T-helper 17 cell (primary cell): ENCODE measurements at places on chromosomes 3 and 15.

- DNase-seq, result no peak
Measured at GRCh38 chr3:45095916-45096526, 50.2 kb downstream of the CDCP1 start.

- DNase-seq, result no peak
Measured at GRCh38 chr3:23019596-23020300, 183.4 kb upstream of the UBE2E2 start.

DNA sequence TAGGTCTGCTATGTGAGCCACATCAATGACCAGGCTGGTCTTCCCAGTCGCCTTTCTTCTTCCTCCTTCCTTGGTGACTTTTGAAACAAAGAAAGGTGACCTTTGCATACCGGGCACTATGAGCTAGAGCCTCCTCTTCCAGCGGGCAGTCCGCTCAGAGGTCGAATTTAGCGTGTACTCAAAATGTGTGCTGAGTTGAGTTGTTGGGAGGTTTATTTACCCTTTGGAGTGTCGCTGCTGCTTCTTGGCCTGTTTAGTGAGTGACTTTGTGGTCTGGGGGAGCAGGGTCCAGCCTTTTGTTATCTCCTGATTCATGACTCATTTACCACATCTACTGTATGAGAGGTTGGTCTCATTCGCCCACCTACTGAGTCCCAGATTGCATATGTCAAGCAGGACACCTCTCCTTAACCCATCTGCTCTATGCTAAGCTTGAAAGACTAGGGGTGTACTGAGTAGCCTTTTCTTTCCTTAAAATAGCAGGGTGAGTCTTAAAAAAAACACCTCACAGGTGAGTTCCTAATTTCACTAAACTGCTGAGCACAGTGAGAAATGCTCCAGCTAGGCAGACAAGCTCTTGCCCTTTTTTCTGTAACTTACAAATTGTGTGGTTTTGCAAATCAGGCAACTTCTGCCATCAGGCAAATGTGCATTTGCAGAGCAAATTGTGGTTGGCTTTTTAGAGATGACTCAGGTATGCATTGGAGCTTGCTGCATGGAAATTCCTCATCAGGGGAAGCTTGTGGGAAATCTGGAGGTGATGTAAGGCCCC, 3.2 kb upstream of the SIAH2 start:
- no peak for DNase-seq

- DNase-seq, result no peak
Measured at GRCh38 chr3:137382005-137382594, 382.0 kb upstream of the SOX14 start.

- no peak for DNase-seq
Measured at GRCh38 chr15:70017801-70018200, 79.9 kb downstream of the TLE3 start.

DNA sequence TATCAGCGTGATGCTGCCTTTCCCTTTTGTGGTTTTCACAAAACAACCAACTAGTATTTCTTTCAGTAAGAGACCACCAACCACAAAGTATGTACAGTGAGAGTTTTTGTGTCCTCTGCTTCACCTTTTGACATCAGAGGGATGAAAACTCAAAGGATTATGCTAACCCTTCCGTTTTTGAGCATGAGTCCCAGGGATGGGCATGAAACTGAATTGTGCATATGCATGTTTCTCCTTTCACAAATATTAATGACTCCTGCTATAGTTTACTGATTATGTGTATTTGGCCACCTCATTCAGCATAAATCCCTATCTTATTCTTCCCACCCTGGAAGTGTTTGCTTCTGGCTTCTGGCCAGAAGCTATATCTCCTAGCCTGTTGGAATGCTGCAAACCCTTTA, 59.2 kb downstream of the RSRC1 start:
- DNase-seq, result no peak

- no peak for DNase-seq
Measured at GRCh38 chr3:59212128-59212779, 162.4 kb upstream of the CFAP20DC start.

GRCh38 chr15:101178931-101179330, 72.9 kb downstream of the CHSY1 start:
- no peak for DNase-seq

GRCh38 chr3:185796431-185797107, 28.3 kb downstream of the IGF2BP2 start:
- no peak for DNase-seq

- DNase-seq, result no peak
Measured at GRCh38 chr3:156772588-156773206, 53.5 kb upstream of the LEKR1 start.

DNA sequence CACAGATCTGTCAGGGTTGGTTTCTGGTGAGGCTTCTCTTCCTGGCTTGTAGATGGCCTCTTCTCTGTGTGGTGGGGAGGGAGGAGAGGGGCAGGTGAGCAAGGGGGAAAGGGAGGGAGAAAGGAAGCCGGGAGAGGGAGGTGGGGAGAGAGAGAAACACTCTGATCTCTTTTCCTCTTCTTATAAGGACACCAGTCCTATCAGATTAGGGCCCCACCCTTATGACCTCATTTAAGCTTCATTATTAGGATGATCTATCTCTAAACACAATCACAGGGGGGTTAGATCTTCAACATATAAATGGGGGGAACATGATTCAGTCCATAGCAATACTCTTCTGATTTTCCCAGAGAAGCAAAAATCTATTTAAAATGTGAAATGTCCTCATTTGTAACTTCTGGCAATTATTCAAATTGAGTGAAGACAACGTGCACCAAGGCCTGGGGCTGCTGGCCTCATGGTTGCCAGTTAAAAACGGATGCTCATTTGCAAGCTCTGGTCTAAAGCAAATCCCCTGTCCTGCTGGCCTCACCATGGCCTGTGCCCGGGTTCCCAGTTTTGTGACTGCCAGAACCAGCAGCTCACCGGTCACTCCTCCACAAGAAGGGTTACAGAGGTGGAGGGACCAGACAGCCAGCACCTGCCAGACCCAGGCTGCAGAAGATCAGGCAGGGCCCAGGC, 8.3 kb downstream of the POMGNT2 start:
- no peak for DNase-seq

DNA sequence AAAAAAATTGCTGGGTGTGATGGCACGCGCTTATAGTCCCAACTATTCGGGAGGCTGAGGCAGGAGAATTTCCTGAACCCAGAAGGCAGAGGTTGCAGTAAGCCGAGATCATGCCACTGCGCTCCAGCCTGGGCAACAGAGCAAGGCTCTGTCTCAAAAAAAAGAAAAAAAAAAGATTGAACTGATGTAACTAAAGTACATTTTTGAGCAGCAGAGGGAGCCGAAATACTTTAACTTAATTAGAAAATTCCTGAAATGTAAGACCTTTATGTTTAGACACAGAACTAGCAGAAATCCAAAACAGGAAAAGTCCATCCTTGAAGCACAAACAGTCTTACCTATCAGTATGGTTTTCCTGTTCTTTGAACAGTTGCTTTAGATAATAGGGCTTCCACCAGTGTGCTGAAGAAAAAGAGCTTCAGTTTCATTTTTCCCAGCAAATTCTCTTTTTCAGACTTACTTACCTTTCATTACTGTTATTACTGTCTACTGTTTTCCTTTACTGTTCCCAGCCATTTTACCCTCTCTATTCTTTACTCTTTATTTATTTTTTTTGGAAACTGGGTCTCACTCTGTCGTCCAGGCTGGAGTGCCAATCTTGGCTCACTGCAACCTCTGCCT, 33.4 kb upstream of the ZNF609 start:
- no peak for DNase-seq

DNA sequence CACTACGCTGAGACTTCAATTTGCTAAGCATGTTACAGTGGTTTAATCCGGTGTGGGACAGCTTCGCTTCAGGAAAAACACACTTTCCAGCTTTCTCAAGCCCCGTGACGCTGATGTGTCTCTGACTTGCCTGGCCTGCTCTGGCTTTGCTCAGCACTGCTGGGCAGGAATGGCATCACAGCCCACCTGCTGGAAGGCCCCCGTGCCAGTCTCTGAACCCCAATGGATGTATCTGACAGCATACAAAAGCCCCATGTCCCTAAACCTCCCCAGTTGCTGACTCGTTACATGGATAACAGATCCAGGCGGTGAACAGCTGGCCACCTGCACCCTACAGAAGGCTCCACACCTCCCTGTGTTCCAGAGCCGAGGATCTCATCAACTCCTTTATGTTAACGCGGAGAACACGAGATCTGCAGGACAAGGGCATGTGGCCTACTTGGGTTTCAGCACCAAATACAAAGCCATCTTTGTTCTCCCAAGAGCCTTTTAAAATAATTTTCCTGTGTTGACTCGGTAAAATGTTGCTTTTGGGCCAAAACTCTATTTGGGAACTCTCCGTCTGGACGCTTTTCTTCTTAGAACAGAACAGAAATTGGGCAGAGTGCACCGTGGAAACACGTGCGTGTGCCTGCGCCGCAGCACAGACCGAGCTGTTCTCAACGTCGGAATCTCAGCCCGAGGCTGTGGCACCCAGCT, 61.4 kb downstream of the ATP10A start:
- no peak for DNase-seq

DNA sequence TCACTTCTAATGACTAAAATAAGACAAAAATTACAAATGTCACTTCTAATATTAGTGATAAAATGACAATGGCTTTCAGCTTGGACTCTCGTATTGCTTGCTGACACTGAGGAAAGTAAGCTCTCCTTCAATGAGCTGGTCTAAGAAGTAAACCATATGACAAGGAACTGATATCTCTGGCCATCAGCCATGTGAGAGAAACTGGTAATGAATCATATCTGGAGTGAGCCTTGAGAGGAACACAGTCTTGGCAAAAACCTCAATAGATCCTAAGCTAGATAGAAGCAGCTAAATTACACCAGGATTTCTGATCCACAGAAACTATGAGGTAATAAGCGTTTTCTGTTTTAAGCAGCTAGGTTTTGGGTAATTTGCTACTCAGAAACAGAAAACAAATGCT, 1575.1 kb downstream of the OTOL1 start:
- DNase-seq, result no peak

DNA sequence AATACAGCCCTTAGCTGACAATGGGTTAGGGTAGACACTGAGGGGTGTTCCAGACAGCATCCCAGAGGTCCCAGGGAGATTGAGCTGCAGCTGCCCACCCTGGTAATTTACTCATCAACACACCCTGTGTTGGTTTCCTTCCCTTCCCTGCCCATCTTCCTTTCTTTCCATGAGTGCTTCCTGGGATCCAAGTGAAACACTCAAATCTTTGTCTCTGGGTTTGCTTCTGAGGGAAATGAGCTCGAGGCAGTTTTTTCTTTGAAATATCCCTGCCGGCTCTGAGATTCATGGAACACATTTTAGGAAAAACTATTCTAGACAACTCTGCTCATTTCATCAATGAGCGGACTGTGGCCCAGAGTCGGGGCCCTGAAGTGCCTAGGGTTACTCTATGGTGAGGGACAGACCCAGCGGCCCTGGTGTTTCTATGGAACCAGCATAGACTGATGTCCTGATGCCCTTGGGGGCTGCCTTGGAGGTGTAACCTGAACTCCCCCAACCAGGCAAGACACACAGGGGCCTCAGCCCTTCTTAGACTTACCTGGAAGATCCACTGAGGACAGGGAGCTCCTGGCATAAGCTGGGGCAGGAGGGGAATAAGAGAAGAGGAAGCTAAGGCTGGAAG, 14.9 kb upstream of the CSRNP1 start:
- no peak for DNase-seq

DNA sequence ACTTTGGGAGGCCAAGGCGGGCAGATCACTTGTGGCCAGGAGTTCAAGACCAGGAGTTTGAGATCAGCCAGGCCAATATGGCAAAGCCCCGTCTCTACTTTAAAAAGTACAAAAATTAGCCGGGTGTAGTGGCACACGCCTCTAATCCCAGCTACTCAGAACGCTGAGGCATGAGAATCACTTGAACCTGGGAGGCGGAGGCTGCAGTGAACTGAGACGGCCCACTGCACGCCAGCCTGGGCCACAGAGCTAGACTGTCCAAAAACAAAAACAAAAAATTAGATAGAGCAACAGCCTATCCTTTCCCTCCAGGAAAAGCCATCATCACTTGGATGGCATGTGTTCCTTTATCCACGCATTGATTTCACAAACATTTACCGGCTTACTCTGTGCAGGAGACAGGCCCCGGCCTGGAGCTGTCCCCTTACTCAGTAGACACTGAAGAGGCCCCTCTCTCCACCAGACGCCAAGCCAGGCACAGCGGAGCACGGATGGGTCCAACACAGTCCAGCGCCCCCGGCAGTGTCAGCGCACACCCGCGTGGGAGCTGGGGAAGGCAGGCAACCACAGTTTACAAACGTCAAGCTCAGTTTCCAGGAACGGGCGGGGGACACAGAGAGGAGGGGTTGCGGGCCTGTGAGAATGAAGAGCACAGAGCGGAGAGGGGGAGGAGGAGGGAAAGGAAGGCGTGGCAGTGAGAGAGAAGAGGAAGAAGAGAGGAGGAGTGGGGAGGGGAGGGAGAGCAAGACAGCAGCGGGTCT, 3.1 kb downstream of the GP5 start:
- DNase-seq, result no peak

DNA sequence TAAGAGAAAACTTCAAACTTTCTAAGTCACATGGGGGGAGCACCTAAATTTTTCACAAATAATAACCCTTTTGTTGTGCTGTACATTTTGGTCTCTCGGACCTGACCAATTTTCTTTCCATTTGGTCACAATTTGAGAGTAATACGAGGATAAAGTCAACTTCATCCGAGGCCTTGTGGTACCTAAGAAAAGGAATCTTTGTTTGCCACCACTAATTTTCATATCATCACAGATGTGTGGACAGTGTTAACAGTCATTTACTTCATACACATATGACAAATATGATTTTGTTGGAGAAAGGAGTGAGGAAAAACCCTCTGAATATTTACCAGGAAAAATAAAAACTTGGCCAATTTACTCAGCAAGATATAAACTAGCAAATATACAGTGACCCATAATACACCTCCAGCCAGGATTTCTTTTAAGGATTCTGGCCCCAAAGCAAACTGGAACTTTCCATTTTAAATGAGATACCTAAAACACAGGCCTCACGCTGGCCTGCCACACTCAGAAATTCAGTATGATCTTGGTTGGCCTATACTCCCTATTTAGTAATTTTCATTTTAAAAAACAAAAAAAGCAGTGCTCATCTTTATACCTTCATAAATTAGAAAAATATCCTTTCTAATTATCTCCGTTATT, 40.7 kb downstream of the VGLL4 start:
- no peak for DNase-seq

DNA sequence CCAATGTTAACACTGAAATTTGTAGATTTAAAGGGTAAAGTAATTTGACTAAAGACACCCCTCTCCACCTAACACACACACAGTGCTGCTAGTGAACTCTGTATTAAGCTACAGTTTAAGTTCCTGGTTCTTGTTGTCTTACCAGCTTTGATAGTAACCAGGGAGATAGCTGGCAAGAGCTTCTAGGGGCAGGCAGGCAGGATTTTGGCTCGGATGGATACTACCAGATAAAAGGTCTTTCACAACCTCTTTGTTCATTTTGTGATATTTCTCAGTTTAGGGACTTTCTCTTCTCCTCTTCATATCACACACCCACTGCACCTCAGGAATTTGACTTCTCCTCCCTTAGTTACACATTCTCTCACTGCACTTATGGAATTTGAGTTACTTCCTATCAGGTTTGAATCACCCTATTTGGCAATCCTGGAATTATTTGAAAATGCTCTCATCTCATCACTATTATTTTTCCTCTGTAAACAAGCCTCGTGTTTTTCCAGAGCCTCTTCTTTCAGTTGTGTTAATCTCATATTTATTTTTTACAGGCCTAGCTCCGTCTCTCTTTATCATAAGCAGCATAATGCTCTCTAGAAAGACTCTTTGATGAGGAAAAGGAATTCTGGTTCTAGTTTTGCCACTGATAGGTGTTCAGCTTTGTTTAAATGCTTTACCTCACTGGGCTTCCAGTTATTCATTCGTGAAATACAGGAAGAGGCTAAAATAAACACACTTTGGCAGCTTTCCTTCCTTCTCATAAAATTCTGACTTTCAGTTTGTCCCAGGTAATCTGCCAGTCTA, 23.0 kb upstream of the CLDN1 start:
- DNase-seq, result no peak
